AG10803 (cell line): ENCODE measurements at places on chromosomes 7 and 10.

- DNase-seq: no peak
These were observed 297.4 kb upstream of the NEBL start for GRCh38 chr10:21194510-21194993.

- DNase-seq: no peak
These were observed 24.7 kb downstream of the IL2RA start for GRCh38 chr10:6037422-6037821.

- DNase-seq: no peak
These were observed 2.5 kb downstream of the LBX1 start for GRCh38 chr10:101226491-101227428.

- DNase-seq: no peak
These were observed 72.7 kb downstream of the CFAP46 start for GRCh38 chr10:132869621-132870020.

- DNase-seq: peak; percentile 73
These were observed 17.7 kb downstream of the OCM2 start for GRCh38 chr7:97971990-97972943.

DNA sequence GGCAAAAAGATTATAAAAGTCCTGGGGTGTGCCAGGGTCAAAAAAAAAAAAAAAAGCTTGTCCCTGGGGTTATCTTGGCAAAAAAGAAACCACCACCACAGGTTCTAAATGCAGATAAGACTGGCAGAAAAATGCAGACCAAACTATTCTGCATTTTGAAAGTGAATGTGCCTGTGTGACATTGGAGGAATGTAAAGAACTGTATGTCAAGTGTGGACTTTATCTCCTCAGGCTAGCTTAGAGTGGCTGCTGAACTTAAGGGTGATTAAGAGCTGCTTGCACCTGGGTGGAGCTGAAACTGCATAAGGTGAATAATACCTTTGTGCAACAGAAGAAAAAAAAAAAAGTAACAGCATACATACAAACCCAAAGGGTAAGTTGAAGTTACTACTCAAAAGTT, 1.3 kb upstream of the NAPEPLD start:
- no peak for DNase-seq

GRCh38 chr10:110425684-110426293, 71.9 kb upstream of the DUSP5 start:
- peak; percentile 97 for DNase-seq

DNA sequence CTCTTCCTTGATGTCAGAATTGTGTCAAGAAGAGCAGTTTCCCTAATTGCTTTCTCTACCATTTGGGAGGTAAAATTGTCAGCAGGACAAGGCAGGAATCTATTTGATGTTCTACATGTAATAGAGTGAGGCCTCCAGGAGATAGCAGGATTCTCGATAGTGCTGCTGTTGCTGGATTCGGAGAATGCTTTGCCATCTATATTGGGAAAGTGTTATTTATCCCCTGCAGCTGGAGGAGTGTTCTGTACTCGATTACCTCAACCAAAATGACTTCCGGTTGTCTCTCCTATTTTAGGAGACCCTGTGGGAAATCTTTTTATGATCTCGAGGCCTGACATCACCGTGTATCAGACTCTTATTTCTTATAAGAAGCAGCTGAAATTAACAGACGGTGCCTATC, 217.1 kb downstream of the TMEM178B start:
- no peak for DNase-seq

DNA sequence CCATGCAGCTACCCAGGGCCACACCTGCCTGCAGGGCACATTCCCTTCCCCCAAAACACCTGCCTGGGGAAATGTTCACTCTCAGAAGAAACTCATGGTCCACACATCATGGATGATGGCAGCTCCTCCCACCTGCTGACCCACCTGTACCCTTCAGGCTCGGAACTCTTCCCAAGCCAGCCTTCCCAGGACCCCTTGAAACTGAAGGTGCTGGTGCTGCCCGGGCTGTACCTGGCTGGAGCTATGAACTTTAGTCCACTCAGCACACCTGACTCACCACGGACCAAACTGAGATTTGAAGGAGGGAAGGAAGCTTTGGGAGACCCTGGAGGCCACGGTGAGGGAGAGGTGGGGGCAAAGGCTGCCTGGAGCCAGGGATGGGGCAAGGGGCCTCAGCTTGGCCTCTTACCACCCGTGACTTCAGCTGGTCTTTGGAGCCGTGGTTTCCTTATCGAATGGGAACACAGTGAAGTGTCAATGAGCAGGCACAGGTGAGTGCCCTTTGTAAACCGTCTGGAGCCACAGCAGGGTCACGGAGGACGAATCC, 30.1 kb upstream of the INPP5A start:
- no peak for DNase-seq

DNA sequence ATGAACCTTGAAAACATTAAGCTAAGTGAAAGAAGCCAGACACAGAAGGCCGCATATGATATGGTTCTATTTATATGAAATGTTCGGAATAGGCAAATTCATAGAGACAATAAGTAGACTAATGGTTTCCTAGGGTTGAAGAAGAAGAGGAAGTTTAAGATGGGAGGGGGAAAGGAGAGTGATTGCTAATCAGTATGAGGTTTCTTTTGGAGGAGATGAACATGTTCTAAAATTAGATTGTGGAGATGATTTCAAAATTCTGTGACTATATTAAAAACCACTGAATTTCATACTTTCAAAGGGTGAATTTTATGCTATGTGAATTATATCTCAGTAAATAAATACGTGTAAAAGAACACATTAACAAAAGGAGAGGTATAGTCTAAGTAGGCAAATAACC, 176.4 kb upstream of the HPS1 start:
- no peak for DNase-seq

GRCh38 chr7:137527634-137528033, 184.1 kb upstream of the PTN start:
- DNase-seq: no peak

DNA sequence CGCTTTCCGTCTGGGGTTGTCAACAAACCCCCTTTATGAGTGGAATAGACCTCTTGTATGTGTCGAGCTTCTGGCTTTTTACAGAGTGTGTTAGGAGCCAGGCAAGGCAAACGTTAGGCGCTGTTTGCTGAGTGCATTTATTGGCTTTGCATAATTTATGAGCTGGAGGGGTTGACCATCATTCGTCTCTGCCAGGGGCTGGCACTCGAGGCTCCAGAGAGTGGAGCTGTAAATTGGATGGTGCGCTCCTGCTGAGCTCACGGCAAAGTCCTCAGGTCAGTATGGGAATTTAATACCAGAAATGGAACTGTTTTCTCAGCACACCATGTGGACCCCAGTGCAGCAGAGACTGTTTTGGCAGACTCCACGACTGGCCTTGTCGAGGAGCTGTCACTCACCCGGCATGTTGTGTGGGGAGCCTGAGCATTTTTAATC, 699.4 kb upstream of the GALNT17 start:
- DNase-seq: no peak
